Effector memory CD4-positive, alpha-beta T cell (primary cell): ENCODE measurements at places on chromosomes 1 and 21.

DNA sequence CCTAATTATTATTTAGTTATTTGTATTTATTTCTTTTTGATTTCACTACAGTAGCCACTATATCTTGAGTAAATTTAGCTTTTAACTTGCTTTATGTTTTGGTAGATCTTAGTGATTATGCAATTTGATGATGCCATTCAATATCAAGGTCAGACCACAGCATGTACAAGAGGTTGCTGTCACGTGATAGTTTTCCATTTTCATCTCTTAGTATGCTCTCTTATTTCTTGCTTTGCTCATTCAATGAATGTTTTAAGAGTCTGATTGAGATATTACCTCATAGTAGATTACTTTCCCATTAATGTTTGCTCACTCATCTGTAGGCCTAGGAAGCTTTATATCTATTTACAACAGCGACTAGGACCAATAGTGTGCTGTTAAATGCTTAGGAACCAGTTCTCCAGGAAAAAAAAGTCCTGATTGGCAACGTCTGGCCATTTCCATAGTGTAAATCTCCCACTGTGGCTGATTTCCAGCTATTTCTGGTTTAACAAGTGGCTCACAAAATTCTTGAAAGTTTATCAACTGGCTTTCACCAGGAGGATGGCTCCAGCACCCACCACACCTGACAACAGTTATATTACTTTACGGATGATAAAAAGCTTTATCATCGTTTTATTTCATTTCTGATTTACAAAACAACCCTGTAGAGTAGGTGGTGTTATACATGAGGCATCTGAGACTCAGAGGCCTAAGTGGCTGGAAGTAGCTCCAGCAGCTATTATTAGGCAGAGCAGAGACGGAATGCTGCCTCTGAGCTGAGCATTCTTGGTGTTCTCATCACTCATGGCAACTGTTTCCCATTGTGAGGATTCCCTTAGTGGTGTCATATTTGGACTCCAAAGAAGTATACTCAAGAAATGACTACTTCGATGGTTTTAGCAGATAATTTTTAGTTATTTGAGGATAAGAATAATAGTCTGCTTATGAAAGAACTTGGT is 235.2 kb downstream of the DISC1 start:
- DNase-seq = no peak

GRCh38 chr1:20184481-20184900 is 1.4 kb upstream of the UBXN10 start:
- DNase-seq = no peak

GRCh38 chr1:106780066-106780465 is 276.4 kb upstream of the PRMT6 start:
- no peak for DNase-seq

DNA sequence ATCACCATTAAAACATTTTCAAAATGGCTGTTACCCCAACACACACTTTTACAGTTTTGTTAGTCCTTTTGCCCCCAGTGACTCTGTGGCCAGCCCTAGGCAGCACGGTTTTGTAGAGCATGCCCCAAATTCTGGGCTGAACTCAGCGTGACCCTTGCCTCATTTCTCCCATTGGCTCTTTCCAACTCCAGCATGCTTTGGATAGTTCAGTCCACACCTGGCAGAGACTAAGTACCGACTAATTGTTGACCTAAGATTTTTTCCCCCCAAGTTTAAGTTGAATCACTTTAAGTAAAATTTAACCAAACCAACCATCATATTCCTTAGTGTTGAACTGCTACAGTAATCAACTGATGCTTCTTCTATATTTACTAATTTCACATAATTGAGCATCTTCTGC is 62.4 kb upstream of the LRRC8B start:
- no peak for DNase-seq

DNA sequence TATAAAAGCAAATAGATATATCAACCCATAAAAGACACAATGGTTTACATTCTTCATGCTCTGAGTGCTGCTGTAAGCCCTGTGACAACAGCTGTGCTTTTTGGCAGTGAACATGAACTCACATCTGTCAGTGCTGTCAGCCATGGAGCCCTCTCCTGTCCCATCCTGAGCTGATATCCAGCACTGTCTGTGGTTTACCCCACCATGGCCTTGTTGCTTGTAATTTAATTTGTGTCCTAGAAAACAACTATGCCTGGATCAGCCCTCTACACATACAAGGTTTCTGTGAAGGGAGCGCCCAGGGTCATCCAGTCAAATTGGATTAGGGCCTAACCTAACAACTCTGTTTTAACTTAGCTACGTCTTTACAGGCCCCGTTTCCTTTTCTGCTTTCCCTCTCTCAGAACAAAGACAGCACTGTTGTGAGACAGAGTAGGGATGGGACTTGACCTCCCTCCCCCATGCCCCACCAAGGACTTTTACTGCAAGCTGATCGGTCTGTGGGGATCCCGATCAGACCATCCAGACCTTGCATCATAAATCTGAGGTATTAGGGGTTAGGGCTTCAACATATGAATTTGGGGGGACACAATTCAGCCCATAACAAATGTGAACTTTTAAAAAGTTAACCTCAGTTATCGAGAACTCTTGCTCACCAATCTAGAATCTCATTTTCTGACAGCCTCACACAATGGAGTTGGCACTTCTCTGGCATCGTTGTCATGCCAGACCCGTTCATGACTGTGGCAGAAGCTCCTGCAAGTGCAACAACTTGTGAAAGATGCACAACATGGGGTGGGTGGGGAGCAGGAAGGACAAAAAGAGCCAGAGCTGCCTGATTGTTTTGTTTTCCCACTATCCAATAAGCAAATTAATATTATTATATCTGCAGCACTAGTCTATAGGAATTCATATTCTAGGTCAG is 16.4 kb upstream of the SLC44A3 start:
- DNase-seq = no peak

DNA sequence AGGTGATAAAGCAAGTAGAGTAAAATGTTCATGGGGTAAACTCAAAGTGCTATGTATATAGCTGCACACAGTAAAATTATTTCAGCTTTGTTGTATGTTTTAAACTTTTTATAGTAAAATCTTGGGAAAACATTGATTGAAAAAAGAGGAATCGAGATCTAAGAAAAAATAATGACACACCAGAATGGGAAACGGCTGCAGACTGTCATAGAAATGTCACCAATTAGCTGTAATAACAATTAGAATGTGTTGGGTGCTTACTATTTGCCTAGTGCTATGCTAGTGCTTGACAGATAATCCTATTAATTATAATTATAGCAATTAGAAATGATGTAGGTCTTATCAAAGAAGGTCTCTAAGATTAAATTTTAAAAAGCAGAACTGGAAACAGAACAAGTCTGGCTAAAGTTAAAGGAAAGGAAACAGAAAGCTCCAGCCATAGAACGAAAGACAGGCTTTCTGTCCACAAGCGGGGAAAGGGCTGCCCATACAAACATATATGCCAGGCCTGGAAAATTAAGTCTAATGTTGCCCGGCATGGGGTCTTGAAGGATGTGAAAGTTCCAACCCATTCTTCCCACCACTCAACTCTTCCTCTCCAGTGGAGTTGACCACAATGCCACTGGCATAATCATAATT is 5.0 kb downstream of the PCNX2 start:
- DNase-seq = no peak

DNA sequence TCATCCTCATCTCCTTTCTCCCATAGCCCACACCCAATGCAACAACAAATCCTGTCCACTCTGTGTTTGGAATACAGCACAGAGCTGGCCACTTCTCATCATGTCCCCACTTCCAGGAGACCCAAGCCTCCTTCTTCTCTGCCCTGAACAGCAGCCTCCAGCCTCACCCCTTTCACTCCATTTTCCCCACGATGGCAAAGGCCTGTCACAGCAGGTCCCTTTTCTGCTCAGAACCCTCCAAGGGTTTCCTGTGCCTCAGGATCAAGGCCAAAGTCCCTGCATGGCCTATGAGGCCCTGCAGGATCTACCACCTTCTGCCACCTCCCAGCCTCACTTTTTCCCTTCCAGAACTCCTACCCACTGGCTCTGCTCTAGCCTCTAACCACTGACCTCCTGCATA is 78.5 kb downstream of the CSMD2 start:
- DNase-seq = no peak

DNA sequence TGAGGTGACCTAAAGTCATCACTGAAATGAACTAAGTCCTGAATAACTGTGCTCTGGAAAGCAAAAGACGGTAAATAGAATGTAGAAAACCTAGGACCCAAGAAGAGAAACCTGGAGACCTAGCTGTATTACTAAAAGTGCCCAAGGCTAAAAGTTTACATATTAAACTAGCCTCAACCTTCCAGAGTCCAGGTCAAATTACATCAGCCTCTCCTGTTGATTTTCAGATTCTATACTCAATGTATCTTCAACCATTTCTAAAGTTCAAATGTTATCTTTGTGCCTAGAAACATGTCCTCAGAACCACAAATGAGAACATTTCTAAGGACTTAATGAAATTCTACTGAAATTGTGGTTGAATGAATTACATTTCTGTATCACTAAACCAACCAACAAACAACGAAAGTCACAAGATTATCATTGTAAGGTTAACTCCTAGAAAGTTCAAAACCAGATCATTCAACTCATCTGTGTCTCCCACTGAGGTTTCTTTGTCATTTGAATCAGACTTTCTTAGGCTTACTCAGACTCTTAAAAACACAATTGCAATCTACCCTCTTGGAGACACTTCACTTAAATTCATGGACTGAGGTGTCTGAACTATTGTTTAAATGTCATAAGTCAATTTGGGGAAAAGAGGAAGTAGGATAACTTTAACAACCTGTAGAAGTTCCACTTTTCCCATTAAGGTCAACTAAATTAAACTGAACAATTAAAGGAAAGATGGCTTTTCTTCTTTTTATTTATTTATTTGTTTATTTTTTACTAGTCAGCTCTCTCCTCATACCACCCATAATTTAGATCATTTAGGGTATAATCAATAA is 207.7 kb downstream of the BARHL2 start:
- no peak for DNase-seq

- DNase-seq = no peak
Observed at GRCh38 chr1:50681931-50682330, 258.7 kb upstream of the DMRTA2 start.

- DNase-seq = no peak
Observed at GRCh38 chr1:172145656-172146055, 274.8 kb upstream of the C1orf105 start.

DNA sequence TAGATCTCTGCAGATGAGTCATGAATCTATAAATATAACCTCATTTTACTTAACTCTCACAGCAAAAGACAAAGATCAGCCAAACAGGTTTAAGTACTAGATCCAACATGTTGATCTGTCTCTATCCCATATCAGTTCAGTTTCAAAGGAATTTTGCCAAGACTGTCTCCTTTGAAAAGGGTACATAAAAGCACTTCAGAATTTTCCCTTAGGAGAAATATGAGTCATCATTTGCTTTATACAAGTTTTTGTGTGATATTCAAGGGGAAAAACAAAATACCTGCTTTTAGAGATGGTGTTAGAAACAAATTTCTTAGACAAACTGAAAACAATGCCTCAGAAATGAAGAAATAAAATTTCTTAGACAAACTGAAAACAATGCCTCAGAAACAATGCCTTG is 73.5 kb upstream of the LRRC7 start:
- DNase-seq = no peak

DNA sequence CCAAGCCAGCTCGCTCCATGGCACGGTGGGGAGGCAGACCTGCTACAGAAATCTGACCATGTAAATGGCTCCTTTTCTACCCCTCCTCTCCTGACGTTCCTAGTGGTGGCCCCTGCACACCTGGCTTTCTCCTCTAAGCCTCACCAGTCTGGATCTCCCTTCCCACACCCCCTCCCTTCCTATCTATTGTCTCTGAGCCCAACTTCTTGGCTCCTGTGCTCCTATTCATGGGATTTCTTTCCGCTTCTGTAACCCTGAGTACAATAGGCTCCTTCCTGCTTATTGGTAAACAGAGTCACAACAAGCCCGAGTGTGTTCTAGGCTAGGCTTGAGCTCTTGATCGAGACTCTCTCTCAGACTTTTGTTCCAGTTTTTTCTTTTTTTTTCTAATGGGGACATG is 17.6 kb downstream of the OPTC start:
- DNase-seq = no peak

GRCh38 chr1:53656747-53657530 is 82.0 kb downstream of the GLIS1 start:
- DNase-seq = no peak

DNA sequence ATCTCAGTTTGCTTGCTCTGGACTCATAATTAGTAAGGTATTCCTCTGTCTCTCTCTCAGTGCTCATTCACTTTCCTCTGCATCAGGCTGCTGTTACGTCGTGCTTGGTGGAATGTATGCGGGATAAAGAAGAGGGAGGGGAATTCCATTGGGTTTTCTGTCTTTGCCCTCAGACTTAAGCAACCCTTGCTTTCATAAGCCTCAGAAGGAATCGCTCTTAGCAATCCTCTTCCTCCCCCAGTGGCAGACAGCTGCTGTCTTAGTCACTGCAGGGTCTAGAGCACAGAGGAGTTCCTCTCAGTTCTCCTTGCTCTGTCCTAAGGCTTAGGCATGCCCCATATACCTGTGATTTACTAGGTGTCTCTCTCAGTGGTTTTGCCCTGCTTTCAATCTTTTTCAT is 19.1 kb upstream of the NTMT2 start:
- no peak for DNase-seq

DNA sequence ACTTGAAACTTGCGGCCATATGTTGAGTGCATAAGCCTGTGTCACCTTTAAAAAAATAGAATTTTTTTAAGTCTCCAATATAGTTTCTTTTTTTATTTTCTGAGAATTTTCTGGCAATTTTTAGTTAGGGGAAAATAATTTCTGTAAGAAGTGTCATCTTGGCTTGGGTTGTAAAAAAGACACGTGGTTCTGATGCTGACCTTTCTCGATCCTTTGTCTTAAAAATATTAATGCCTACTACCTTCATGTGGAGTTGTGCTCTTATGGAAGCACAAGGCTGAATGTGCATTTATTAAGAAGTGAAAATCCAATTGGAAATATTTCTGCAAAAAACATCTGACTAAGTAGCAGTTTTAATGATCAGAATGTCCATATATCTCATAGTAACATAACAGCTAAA is 3.5 kb downstream of the ELAVL4 start:
- no peak for DNase-seq

GRCh38 chr1:226739696-226740065 is 599 bp upstream of the ITPKB start:
- no peak for DNase-seq

DNA sequence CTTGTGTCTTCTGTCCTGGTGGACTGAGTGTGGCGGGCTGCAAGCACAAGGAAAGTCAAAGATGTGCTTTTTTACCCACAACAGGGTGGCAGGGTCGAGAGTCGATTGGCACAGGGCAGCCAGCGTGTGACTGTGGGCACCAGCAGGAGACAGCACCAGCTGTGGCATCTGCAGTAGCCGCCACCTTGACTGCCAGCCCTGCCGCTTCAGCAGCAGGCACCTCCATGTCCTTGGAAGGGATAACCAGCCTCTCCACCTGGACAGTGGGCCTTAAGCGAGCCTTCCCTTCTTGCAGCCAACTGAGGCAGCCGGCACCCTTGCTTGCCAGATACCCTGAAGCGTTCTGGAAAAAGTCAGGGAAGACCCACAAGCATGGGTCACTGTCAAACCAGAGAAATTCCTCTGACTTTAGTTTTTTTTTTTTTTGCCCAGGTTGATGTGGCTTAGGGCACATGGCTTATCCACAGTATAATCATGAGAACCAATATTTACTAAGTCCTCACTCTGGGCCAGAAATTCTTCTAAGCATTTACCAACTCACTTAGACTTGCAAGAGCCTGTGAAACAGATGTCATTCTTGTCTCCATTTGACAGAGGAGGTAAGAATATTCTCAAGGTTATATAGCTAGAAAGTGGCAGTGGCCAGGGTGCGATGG is 30.1 kb upstream of the PTGFRN start:
- DNase-seq = no peak

- DNase-seq = no peak
Observed at GRCh38 chr1:216303690-216304089, 119.6 kb downstream of the USH2A start.

GRCh38 chr1:200305806-200306205 is 104.0 kb downstream of the ZNF281 start:
- DNase-seq = no peak
